ENCODE measurements at places on chromosomes 11 and 22.

GRCh38 chr11:69640995-69641581 lies at the start of gene CCND1:
Gene CCND1 (plus strand): TSS chr11:69641156. CDS start chr11:69641314, 158 bp downstream.
- DNase-seq, result no peak

- DNase-seq, result no peak
Observed at GRCh38 chr11:78299000-78299710, 110.4 kb downstream of the USP35 start.

- DNase-seq, result no peak
Observed at GRCh38 chr11:12154871-12155668, 44.7 kb downstream of the MICAL2 start.

- DNase-seq, result no peak
Observed at GRCh38 chr11:70470127-70470526, 71.8 kb downstream of the CTTN start.

- no peak for DNase-seq
Observed at GRCh38 chr11:27228906-27229290, 134.1 kb downstream of the CCDC34 start.

DNA sequence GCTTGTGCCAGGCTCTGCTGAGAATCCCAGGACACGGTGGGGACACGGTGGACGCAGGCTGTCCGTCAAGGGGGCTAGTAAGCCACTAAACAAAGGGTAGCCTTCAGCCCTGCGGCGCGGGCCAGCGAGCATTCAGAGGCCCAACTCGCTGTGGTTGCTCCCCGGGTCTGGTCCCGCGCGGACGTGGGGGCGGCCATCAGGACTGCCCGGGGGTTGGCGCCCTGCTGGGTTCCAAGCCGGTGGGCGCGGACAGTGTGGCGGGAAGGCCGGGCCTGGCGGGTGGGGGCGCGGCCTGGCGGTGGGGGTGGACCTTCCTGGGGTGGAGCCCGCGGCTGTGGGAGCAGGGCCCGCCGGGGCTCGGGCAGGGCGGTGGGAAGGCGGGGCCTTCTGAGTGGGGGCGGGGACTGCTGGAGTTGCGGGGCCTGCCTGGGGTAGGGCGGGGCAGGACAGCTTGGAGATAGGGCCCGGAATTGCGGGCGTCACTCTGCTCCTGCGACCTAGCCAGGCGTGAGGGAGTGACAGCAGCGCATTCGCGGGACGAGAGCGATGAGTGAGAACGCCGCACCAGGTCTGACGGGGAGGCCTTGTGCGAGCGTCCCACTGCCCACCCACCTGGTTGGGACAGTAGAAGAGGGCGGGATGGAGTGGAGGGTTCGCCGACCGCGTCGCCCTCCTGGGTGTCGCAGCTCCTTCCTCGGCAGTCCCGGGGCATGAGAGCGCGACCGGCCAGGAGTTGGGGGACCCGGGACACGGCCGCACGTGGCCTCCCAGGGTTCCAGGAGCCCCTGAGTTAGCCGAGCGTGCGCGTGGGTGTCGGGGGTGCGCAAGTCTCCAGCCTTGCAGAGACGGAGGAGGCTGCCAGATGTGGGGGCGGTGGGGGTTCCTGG lies at the start of gene SERHL2:
SERHL2 (plus strand) TSS at position 482 of the 887 bp plus-strand sequence; CDS start at position 547, 65 bp downstream.
- DNase-seq, result no peak

Measured in NCI-H187 treated with DMSO at 0.1 percent for 48 hours (cell line).